Stimulated activated CD8-positive, alpha-beta memory T cell treated with anti-CD3 and anti-CD28 coated beads, Interleukin-7, amount 100 ng/mL, for 1 hour (primary cell): ENCODE measurements at places on chromosomes 6 and 20.

DNA sequence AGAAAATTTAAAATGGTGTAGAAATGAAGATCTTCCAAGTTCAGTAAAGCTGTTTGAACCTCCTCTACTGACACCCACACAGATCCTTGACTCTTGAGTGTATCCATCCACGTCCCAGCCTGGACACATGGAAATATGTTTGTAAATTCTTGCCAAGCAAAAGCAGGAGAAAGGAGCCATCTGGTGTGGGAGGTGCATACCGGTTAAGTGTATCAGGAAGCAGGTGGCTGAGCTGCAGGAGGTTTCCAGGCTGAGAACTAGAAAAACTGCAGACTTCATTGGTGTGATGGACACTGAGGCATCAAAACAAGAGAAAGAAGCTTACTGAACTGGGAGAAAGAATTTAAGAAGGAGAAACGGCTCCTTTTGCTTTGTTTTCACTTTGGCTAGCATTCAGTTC is 229.9 kb upstream of the GRIK2 start:
- DNase-seq, result no peak

- peak; percentile 21 for DNase-seq
Observed at GRCh38 chr6:4134841-4135664, at the start of gene ECI2. ECI2 (minus strand) TSS chr6:4135575; CDS start chr6:4135560, 15 bp downstream.

GRCh38 chr6:121430514-121431460 is 4.7 kb upstream of the GJA1 start:
- no peak for DNase-seq

- no peak for DNase-seq
Observed at GRCh38 chr6:147204843-147205311, 660 bp downstream of the STXBP5 start.

GRCh38 chr6:37054580-37054979 is 49.1 kb downstream of the FGD2 start:
- no peak for DNase-seq
